CD4-positive, alpha-beta memory T cell (primary cell): ENCODE measurements at places on chromosomes 11 and 22.
A peak's percentile ranks its signal among the peaks of the same experiment; 100 is the strongest.

GRCh38 chr22:48782326-48782725 lies 1045.3 kb downstream of the BRD1 start:
- no peaks in the 10 kb centered on the region for H3K4me1 ChIP-seq
- no peak for DNase-seq

- no peak overlapping the region for H3K27ac ChIP-seq
- no peaks in the 10 kb centered on the region for H3K27me3 ChIP-seq
- no peak overlapping the region for H3K4me3 ChIP-seq
- H3K36me3 ChIP-seq: no peaks in the 10 kb centered on the region
- DNase-seq: no peak
Measured at GRCh38 chr11:117805045-117805444, 8.0 kb upstream of the DSCAML1 start.

DNA sequence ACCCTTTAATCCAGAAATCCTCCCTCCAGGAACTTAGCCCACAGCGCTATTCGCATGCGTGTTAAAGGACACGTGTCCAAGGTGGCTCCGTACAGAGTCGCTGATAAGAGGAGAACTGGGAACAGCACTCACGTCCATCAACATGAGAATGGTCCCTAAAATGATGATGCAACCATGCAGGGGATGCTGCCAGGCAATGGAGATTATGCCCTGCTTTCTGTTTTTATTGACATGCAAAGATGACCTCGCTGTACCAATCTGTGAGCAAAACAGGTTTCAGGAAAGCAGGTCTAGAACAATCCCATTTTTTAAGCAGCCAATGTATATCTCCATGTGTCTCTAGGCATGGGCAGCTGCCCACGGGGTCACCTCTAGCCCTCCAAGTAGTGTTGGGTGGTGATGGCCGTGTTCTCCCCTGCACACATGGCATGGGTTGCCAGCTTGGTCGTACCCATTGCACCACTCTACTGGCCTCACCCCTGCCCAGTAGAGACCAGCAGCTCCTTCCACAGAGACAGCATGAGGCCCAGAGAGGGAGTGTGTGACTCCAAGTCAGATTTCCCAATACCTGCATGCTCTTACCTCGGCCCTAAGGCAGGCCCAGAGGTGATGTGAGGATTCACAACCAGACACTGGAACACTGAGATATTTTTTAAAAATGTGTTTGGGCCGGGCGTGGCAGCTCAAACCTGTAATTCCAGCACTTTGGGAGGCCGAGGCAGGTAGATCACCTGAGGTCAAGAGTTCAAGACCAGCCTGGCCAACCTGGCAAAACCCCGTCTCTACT lies 68.3 kb upstream of the LINC01488 start:
- H3K4me1 ChIP-seq: peaks cover 25% of the 10 kb centered on the region
- H3K27me3 ChIP-seq: no peaks in the 10 kb centered on the region
- no peaks in the 10 kb centered on the region for H3K36me3 ChIP-seq
- no peak for DNase-seq

- no peaks in the 10 kb centered on the region for H3K27me3 ChIP-seq
- H3K27ac ChIP-seq: peak overlapping the region; percentile 79
- no peaks in the 10 kb centered on the region for H3K36me3 ChIP-seq
- no peak for DNase-seq
Measured at GRCh38 chr11:306645-307371, 808 bp upstream of the IFITM2 start.

GRCh38 chr11:119907122-119907851 lies 178.3 kb upstream of the NECTIN1 start:
- no peak for DNase-seq
- H3K4me3 ChIP-seq: no peak overlapping the region
- no peaks in the 10 kb centered on the region for H3K4me1 ChIP-seq
- no peak overlapping the region for H3K27ac ChIP-seq
- no peaks in the 10 kb centered on the region for H3K27me3 ChIP-seq
- no peaks in the 10 kb centered on the region for H3K36me3 ChIP-seq

- H3K4me3 ChIP-seq: no peak overlapping the region
- no peak overlapping the region for H3K27ac ChIP-seq
Measured at GRCh38 chr11:45936511-45937054, 14.1 kb downstream of the LARGE2 start.

- H3K27me3 ChIP-seq: no peaks in the 10 kb centered on the region
- no peak for DNase-seq
- no peak overlapping the region for H3K4me3 ChIP-seq
- no peaks in the 10 kb centered on the region for H3K36me3 ChIP-seq
- H3K27ac ChIP-seq: no peak overlapping the region
Measured at GRCh38 chr11:35855671-35856070, 88.2 kb upstream of the LDLRAD3 start.

- no peaks in the 10 kb centered on the region for H3K27me3 ChIP-seq
- H3K4me3 ChIP-seq: peak overlapping the region; percentile 56
- peaks cover 50% of the 10 kb centered on the region for H3K4me1 ChIP-seq
- H3K27ac ChIP-seq: peak overlapping the region; percentile 71
Measured at GRCh38 chr22:38704654-38705234, 1.0 kb upstream of the GTPBP1 start.
